HEK293T (cell line): ENCODE measurements at places on chromosomes 16 and 17.

- DNase-seq = no peak
Observed at GRCh38 chr17:39569126-39569525, 38.6 kb downstream of the NEUROD2 start.

DNA sequence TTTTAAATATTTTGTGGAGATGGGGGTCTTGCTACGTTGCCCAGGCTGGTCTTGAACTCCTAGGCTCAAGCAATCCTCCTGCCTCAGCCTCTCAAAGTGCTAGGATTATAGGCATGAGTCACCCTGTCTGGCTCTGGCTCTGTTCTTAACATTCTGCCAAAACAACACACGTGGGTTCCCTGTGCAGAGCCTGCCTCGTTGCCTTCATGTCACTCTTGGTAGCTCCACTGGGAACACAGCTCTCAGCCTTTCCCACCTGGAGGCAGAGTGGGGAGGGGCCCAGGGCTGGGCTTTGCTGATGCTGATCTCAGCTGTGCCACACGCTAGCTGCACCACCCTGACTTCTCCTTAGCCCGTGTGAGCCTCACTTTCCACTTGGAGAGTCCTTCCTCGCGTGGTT is 19.3 kb downstream of the CRISPLD2 start:
- no peak for DNase-seq

- no peak for DNase-seq
Observed at GRCh38 chr17:65772989-65773388, 211.5 kb upstream of the AXIN2 start.

GRCh38 chr16:183005-183404 is 2.7 kb downstream of the HBQ1 start:
- DNase-seq = no peak

DNA sequence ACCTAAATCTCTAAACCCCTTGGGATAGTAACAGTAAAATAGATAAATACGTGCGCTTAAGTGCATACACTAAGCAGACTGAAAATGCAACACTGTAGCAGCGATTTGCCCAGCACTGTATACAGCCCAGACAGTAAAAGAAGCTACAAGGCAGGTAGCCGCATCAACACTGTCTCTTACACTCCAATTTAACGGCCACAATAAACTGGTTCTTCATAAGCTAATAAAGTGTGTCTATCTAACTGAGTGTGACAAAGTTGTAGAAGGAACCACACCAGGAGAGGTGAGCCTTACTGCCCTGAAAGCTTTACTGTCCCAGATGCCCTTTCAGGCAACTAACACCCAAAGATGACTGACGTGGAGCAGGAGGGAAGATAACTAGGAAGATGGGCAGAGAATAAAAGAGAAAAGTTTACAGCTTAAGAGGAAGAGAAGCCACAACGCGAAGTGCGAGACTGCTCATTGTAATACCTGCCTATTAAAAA is 847 bp downstream of the ZDHHC7 start:
- no peak for DNase-seq

DNA sequence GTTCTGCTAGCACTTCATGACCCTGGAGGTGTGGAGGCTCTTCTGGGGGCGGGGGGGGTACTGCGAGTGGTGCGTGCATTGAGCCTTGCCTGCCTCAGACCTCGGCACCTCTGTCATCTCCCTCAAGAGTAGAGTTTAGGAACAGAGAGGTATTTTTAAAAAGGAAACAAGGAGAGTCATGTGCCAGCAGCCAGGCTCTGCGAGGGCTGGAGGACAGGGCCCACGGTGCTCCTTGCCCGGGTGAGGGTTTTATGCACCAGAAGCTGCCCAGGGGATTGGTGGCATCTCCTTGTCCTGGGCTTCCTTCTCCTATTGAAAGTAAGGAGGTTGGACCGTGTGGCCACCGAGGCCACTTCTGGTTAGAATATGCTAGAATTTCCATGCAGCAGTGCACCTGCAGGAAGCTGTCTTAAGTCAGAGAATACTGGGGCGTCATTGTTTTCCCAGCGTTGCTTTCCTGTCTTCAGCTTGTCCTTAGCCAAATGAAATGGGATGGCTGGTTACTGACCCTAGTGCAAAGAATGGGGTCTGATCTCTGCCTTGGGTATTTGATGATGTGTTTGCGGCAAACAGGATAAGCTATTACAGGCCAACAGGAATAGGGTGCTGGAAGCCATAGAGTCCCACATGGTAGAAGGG is 3.2 kb downstream of the CBX2 start:
- no peak for DNase-seq

DNA sequence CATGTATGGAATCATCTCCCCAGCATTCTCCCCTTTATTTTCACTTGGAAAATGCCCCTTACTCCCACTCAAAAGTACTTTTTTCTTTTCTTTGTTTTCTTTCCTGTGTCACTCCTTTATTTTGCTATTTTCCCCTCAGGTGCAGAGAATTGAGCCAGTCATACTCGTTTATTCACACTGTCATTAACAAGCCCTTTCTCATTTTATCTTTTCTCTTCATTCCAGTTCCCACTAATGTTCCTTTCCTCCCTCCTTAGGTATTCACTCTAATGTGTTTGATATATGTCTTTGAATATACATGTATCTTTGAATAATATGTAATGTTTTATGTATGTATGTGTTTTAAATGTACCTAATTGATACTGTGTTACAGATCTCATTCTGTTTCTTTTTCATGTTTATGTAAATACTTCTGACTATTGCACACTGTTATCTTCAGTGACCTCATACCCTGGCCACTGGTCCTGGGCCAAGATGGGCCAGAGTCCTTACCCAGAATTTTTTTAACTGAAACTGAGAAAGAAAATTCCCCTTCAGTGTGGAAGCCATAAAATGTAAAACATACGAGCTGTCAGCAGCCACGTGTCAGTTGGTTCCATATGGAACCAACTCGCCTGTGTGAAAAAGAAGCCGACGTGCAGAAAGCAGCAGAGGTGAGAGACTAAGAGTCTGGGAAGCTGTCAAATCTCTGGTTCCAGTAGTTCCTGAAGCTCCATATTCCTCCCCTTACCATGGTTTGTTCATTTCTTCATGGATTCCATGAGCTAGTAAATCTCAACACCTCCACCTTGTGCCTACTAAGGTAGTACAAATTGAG is 5.8 kb downstream of the SRR start:
- DNase-seq = no peak

GRCh38 chr16:52092126-52092525 is 454.8 kb downstream of the TOX3 start:
- no peak for DNase-seq

GRCh38 chr16:10896165-10896564 is 19.2 kb downstream of the CIITA start:
- DNase-seq = no peak

DNA sequence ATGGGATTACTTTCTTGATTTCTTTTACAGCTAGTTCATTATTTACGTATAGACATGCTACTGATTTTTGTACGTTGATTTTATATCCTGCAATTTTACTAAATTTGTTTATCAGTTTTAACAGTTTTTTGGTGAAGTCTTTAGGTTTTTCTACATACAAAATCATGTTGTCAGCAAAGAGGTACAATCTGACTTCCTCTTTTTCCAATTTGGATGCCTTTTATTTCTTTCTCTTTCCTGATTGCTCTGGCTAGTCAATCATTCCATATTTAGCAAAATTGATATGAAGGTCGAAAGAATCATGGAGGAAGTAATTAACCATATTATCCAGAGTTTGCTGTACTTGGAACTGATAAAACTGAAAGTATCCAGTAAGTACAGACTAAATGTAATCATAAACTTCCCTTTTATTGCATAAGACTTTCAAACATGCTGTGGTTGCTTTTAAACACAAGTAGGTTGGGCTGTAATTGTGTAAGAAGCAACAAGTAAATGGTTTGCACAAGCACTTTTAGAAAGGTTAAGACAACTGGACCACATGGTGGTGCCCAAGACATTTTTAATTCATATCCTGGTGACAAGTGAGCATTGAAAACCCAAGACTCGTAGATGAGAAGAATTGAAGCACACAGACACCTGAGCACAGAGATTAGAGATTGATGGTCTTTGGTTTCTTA is 8.4 kb downstream of the GDE1 start:
- DNase-seq = no peak

GRCh38 chr17:76569607-76570279 is 15.9 kb downstream of the ST6GALNAC2 start:
- DNase-seq = no peak

GRCh38 chr17:79812353-79813258 is 15.7 kb upstream of the CBX8 start:
- DNase-seq = no peak

- no peak for DNase-seq
Observed at GRCh38 chr17:44591206-44591605, 33.9 kb downstream of the FZD2 start.

GRCh38 chr17:50208611-50209061 is 7.2 kb upstream of the COL1A1 start:
- DNase-seq = no peak

DNA sequence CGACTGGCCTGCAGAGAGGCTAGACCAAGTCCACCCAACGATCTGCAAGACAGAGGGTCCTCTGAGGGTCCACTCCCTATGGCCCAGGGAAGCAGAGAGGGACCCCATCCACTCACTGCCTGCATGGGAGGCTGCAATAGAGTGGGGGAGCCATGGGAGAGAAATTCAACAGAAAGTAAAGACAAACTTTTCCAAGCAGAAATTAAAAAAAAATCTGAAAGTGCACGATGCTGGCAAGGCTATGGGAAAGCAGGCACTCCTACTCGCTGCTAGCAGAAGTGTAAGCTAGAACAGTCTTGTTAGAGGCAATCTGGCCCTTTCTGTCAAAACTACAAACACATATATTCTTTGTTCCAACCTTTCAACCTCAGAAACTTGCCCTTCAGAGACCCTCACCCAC is 85.4 kb downstream of the GAS7 start:
- no peak for DNase-seq

DNA sequence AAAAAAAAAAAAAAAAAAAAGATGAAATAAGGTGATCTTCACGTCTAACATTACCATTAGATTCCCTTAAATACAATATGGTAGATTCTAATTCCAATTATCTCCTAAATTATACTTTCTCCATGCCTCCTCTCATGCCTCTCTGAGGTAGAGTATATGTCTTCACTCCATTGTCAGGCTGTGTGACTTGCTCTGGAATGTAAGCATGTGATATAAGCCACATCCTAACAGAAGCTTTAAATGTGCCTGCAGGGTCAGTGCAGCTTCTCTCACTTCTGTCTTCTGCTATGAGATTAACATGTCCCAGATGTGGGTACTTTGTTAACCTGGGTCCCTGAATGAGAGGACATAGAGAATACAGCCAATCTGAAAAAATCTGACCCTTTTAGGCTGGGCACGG is 32.6 kb downstream of the MED13 start:
- DNase-seq = no peak

DNA sequence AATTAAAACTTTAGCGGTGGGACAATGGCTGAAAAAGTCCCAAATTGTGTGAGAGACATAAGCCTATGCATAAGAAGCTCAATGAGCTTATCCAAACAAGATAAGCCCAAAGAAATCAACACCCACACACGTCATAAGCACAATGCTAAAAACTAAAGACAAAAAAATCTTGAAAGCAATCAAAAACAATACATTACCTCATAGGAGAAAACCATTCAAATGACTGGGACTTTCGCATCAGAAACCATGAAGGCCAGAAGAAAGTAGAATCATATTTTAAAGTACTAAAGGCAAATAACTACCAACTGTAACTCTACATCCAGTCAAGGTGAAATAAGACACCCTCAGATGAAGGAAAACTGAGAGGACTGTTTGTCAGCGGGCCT is 50.2 kb downstream of the ZCCHC14 start:
- no peak for DNase-seq

GRCh38 chr17:28290703-28291102 is 28.3 kb upstream of the TMEM97 start:
- no peak for DNase-seq

DNA sequence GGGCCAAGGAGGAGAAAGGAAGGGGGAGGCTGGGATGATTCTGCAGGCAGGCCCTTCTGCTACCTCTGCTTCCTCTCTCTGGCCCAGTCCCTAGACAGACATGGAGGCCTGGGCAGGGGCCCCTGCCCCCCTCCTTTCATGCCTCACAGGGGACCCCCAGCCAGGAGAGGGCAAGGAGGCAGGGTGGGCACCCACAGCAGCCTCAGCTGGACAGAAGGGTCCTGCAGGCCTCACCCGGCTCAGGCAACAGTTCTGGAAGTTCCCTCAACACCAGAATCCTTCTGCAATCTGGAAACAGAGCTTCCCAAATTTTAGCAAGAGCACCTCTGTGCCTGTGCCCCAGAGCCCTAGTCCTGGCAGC is 8.7 kb downstream of the ARHGAP27 start:
- DNase-seq = no peak

DNA sequence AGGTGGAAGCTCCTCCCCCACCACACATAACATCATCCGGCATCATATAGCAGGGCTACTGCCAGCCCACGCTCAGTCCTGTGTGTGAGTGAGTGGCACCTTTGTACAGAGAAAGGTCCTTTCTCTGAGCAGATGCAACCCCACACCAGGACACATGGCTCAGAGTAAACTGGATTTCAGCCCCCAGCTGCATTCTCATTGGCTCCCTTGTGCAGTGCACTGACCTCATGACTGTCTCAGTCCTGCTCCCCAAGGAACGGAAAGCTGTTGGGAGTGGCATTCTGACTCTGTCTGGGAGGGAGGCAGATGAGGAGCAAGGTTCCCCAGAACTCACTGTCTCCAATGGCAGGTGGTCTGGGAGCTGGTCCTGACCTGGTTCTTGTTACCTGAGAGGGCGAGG is 244.1 kb downstream of the PHKB start:
- DNase-seq = no peak

DNA sequence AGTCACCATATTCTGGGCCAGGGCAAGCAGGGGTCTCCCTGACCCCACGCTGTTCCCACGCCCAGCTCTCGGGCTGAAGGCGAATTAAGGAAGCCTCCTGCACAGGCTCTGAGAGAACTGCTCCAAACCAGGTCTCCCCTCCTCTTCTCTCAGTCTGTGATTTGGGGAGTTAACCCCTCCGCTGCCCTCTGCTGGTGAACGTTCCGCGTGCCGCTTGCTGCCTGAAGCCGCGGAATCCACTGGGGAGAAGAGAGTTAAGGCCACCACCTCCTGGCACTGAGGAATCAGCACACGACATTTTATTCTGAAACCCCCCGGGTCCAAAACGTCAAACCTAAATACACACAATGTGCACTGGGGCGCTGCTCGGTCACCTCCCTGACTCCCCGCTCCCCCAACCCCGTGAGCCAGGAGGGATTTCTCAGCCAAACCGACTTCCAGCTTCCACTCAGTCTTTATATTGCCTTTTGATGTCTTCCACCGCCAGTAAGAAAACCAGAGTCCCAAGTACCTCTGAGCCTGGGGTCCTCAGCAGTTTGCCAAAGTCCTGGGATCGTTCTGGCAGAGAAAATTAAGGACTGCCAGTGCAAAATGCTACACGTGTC is 54.4 kb upstream of the RCVRN start:
- DNase-seq = peak; percentile 65

DNA sequence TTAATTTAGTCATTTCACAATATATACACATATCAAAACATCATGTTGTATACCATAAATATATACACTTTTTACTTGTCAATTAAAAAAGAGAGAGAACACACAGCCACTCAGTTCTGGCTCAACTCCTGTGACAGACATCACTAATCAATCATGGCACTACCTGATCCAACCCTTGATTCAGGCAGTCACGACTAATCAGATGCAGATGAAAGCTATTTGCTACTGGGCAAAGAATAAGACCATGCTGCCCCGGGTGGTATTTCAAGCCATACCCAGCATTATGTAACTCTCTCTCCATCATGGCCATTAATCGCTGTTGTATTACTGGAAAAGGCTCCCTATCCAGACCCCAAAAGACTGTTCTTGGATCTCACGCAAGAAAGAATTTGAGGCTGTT is 345.7 kb downstream of the HAPSTR1 start:
- DNase-seq = no peak
